Mesothelial cell of epicardium (in vitro differentiated cells): ENCODE measurements at places on chromosomes 5 and 9.

DNA sequence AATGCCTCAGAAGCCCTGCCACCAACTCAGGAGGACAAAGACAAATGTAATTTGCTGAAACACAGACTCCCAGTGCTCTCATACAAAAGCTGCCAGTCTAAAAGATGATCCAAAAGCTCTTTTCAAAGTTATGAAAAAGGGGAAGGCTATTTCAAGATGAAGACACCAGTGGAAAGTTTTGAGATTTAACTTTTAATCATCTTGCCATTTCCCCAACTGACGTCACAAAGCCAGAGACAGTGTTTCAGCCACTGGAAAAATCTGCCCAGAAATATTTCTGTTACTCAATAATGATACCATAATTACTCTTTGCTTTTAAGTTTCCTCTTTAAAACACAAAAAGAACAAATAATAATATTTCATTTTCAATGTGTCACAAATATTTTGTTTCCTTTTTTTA, 20.9 kb downstream of the ENG start:
- DNase-seq, result no peak

- DNase-seq, result no peak
Observed at GRCh38 chr5:171477101-171477500, 57.7 kb downstream of the FGF18 start.

- DNase-seq, result no peak
Observed at GRCh38 chr5:49953-50544, 41.9 kb upstream of the PLEKHG4B start.

- DNase-seq, result no peak
Observed at GRCh38 chr5:132205385-132206125, 22.1 kb downstream of the P4HA2 start.

DNA sequence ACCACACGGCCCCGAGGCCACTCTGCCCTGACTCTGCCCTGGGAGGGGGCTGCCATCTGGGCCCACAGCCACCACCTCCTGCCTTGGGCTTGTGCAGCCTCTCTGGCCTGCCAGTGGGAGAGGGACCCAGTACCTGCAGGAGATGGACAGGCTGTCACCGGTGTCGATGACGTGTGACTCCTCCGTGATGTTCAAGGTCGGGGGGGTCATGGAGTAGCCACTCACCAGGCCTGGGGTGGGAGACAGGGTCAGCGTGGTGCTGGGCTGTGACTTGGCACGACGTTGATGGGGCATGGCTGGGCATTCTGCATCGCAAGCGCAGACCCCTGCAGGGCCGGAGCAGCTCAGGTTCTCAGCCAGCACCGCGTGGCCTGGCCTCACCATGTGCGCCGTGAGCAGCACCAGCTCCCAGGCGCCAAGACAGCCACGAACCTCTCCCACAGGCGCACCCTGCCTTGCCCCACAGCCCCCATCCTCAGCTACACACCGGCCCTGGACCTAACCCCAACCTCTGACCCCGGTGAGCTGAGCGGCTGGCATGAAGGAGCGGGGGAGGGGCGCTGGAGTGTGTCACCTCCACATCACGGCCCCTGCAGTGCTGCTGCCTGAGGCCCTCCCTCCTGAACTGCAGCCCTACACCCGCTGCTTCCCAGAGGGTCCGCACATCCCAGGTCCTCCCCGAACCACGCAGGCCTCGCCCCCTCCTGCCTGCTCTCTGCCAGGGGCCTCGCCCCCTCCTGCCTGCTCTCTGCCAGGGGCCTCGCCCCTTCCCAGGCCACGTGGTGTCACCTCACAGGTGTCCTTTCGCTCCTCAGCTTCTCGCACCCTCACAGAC, 17.6 kb downstream of the FLT4 start:
- no peak for DNase-seq

DNA sequence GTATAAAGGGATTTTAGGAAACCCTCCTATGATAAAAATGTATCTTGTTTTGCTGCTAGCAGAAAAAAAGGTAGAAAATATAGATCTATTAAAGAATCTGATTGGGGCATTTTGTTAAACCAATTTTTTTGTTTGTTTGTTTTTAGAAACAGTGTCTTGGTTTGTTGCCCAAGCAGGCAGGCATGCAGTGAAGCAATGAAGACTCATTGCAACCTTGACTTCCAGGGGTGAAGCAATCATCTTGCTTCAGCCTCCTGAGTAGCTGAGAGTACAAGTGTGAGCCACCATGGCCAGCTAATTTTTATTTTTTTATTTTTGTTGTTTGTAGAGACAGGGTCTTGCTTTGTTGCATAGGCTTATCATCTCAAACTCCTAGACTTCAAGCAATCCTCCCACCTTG, 755.8 kb upstream of the EDIL3 start:
- no peak for DNase-seq

DNA sequence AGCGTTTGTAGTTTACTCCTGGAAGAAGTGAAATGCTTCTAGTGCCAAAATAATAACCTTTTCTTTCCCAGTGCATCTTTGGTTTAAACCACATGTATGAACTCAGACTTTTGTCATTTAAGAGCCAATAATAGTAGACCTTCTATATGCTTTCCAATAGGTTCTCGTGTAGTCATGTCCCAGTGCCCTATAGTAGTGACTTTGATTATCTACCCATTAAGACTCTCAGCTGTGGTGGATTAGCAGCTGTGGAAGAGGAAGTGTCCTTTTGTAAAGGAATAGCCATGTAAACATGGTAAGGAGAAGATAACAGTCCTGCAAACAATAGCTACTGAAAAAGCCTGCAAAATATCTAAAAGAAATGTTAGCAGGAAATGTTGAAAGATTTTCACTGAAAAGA, 765.3 kb downstream of the MTRR start:
- DNase-seq, result no peak

DNA sequence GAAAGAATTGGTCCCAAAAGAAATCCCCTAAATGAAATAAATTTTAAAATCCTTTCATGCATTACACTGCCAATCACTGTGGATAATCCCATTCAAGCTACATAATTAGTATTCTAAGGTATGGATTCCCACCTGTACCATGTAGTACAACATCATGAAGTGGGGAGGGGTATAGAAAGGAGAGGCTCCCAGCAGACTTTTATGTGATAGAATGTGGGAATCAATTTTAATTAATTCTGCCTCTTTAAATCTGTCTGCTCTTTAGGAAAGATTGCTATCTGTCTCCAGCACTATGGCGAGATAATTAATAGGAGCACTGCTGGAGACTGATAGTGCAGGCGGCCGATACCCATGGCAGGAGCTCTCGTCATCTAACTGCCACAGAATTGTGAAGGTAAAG, 95.4 kb downstream of the CDH12 start:
- no peak for DNase-seq

- peak; percentile 26 for DNase-seq
Observed at GRCh38 chr9:93612796-93613154, 36.4 kb downstream of the PHF2 start.

- no peak for DNase-seq
Observed at GRCh38 chr9:95413793-95414192, 96.3 kb upstream of the FANCC start.
